ENCODE measurements at places on chromosomes 13 and 19.

- no peak for DNase-seq
Measured at GRCh38 chr19:49951806-49952478, 9.0 kb downstream of the SIGLEC11 start.

GRCh38 chr19:17775991-17776803, 18.7 kb upstream of the B3GNT3 start:
- no peak for DNase-seq

- DNase-seq, result no peak
Measured at GRCh38 chr19:746956-747355, 4.0 kb upstream of the MISP start.

DNA sequence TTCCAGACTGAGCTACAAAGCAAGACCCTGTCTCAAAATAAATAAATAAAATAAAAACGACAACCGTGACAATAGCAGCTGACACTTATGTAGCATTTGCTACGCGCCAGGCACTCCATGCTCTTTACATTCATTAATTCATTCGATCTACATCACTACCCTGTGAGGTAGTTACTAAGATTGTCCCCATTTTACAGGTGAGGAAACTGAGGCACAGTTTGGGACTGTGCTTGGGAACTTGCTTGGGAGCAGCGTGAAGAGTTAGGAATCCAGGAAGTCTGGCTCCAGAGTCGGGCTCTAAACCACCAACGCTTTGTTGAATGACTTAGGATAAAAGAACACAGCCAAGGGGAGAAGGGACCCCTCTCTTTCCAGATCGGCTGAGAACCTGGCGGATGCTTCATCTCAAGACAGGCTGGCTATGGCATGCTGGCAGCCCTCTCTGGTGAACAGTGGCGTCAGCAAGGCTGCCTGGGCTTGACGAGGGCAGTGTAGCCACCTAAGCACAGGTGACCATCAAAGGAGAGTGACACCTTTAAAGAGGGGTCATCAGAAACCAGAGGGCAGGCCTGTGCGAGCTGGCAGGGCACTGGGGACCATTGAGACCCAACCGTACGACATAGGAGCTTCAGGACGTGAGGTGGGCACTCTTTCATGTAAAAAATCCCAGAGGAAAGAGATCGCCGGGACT, 591 bp downstream of the DOHH start:
- no peak for DNase-seq

- no peak for DNase-seq
Measured at GRCh38 chr19:38792250-38793111, 3.5 kb downstream of the LGALS7B start.

- DNase-seq, result no peak
Measured at GRCh38 chr19:47109541-47110375, 3.8 kb downstream of the ZC3H4 start.

- DNase-seq, result peak; percentile 60
Measured at GRCh38 chr13:37868691-37869505, 674 bp downstream of the TRPC4 start.

DNA sequence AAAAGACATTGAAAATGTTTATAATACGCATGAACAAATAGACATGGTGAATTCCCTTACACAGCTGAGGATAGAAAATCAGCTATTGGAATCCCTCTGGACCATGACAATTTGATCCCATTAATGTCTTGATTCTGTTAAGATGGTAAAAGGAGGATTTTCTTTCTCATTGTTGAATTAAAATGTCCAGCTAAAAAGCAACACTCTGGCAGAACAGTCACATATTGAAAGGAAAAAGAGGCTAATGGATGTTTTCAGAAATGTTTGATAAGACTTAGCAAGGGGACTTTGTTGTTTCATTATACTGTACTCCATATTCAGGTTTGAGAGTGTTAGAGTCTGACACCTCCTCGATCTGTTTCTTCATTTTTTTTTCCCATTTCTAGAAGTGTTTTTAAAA, 296.0 kb downstream of the OLFM4 start:
- DNase-seq, result no peak

- DNase-seq, result no peak
Measured at GRCh38 chr19:54096617-54097106, 3.9 kb downstream of the OSCAR start.
